Spinal cord (tissue), 10 donors: ENCODE measurements at places on chromosomes 16 and 17. TPM values are rescaled to one million over a fixed set of nuclear protein-coding genes. Genes with fewer than 3 reads are reported as not detected.

RGS11 gene
- 7.9 TPM for total RNA-seq

KRTAP9-8 gene
- total RNA-seq, result not detected

AOC3 gene
- 2.7 TPM for total RNA-seq

OR3A3 gene
- total RNA-seq, result not detected

GPR179 gene
- 1.3 TPM for total RNA-seq

PTX4 gene
- not detected for total RNA-seq
